ENCODE measurements at places on chromosomes 2 and 18.
A peak's percentile ranks its signal among the peaks of the same experiment; 100 is the strongest.

DNA sequence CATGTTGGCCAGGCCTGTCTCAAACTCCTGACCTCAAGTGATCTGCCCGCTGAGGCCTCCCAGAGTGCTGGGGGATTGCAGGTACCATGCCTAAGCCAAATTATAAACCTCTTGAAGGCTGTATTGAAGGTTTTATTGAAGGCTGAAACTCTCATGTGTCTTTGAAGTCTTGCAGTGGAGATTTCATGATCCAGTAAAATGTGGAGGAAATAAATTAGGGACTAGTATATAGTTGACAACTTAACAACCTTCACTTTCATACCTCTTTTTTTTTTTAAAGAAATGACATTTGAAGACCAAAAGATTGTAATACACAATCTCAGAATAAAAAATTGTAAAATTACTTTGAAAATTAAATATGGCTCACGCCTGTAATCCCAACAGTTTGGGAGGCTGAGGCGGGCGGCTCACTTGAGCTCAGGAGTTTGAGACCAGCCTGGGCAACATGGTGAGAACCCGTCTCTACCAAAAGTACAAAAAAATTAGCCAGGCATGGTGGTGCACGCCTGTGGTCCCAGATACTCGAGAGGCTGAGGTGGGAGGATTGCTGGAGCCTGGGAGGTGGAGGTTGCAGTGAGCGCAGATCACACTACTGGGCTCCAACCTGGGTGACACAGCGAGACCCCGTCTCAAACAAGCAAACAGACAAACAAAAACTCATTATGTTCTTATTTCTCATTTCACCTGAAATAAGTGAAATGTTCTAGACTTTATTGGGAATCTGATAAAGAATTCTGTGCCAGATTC, 8.0 kb downstream of the EML4 start:
- no peak for DNase-seq

DNA sequence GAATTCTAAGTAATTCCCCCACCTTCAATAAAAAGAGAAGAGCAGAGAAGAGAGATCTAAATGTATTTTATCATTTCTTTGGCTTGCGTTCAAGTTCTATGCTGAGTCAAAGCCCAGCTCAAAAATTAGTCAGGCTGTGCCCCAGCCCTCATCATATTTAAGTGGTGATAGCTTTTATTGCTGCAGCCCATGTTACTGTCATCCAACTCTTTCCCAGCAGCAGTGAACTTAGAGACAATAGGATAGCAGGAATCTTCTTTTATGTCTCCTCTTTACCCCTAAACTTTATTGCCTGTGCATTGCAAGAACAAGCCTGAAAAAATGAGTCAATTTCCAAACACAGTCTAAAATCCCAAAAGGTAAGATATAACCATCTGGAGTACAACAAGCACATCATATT, 1599.3 kb upstream of the PIK3C3 start:
- DNase-seq, result peak; percentile 58

DNA sequence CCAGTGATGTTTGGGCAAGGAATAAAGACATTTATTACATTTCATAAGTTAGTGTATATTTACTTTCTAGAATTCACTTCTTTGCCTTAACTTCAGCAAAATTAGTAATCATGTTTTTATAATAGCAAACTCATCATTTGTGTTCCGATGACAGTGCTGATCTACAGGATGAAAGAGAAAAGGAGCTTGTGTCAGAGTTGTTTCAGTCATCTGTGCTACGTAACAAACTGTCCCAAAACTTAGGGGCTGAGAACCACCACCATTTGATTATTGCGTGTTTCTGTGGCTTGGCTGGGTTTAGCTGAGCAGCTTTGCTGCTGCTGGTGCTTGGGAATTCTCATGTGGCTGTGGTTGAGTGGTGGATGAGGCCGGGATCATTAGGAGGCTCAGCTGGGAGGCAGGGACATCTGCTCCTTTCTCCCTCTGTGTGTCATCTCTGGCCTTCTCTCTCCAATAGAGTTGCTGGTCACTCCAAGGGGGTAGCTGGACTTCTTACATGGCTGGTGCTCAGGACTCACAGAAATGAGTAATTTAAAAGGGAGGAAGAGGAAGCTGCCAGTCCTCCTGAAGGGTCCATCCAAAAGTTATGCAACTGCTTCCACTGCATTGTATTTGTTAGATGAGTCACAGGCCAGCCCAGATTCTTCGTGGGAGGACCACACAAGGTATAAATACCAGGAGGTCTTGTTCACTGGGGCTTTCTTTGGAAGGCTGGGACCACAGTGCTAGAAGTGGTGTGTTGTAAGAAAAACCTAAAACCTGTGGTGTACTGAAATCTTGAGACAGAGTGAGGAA, 43.4 kb upstream of the HAAO start:
- no peak for DNase-seq

- DNase-seq, result no peak
Measured at GRCh38 chr2:178005756-178006155, 66.8 kb downstream of the PDE11A start.

- DNase-seq, result peak; percentile 86
Measured at GRCh38 chr18:8469544-8470130, 139.6 kb upstream of the RAB12 start.
